ENCODE measurements at places on chromosomes 3 and 15. TPM values are rescaled to one million over a fixed set of nuclear protein-coding genes. Genes with fewer than 3 reads are reported as not detected.

DNA sequence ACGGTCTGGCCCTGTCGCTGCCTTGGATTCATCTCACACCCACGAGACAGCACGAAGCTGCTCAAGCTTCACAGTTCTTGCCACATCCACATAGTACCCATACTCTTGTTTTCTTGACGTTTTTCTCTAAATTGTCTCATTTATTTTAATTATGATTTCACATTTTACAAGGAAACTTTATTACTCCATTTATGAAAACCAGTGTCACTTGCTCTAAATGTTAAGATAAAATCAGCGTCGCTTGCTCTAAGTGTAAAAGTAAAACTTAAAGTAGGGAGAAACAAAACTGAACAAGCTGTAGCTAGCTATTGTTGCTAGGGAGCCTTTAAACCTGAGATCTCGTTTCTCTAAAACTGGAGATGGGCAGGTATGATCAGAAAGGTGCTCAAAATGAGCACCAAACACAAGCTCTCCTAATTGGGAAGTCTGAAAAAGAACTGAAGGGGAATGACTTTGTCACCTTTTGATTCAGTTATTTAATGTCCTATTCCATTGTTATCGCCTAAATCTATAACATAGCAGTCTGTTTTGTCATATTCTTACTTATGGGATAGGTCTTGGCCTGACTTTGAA lies 680 bp downstream of the IFT122 start:
- no peak for DNase-seq

DNA sequence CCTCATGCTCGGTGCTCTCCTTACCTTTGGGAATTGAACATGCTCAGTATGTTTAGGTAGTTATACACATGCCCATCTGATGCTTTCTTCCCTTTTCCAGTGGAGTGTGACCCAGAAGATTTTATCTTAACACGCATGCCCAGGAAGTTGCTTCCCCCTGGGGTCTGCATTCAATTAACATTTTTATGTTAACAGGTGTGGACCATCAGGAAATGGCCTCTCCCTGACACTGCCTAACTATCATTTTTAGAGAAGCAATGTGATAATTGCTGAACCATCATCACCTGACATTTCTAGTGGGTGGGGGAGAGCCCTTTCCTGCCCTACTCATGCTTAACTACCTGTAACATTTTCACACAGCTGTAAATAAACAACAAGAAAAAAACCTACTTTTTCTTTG lies 55.1 kb upstream of the TGFBR2 start:
- DNase-seq = no peak

GRCh38 chr3:58722561-58722960 lies 56.0 kb upstream of the FAM3D start:
- DNase-seq = peak; percentile 47

GRCh38 chr3:90092994-90093393 lies 985.6 kb downstream of the EPHA3 start:
- DNase-seq = no peak

DNA sequence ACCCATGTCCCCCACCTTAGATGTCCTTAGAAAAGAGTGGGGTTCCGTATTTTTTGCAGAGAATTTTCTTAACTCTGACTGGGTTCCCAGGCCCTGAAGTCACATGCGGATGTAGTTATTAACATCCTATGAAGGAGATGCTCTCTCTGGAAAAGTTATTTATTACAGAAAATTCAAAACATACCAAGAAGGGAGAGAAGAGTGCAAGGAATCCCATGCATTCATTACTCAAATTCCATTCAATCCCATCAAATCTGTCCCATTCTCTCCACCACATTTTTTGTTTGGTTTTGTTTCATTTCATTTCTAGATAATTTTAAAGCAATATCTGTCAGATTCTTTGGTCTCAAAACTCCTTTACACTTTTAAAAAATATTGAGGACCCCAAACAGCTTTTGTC lies 34.3 kb upstream of the ANKRD34C start:
- DNase-seq = no peak

DNA sequence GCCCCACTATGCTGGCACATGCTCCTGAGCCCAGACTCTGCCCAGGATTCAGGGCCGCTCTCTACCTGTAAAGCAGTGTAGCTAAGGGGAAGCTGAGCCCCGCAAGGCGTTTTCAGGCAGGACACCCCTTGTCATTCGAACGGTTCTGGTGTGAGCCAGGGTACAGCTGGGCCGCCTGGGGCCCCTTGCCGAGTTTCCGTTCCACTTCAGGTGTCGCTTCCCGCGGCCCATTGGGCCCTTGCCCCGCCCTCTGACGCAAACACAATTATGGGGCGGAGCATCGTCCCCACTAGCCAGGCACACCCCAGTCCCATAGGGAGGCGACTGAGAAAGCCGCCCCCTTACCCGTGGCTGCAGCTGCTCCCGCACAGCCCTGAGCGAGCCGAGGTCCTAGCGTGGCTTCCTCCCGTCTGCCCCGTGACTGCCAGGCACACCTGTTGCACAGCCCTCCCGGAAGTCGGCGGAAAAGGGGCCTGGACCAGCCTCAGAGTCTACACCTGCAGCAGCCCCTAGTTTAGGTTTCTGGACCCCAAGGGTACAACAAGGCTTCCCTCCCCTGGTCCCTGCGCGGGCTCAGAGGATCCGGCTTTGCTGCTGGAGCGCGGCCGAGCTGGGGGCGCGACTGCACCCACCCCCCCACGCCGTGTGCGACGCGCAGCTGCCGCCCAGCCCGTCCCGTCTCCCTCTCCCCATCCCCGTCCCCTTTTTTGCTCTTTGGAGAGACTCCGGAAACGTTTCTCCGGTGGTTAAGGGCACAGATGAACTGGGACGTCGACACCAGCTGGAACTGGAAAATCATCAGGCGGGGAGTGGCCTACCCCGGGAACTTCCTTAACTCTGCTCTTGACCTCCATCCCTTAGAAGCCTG lies at the start of gene PLSCR2:
TSS of gene PLSCR2 (minus strand) at position 412 of the 868 bp plus-strand sequence. CDS start 9,657 bp downstream, outside the sequence.
- DNase-seq = no peak

- no peak for DNase-seq
Measured at GRCh38 chr3:127182848-127183714, 9.8 kb upstream of the PRR23E start.

DNA sequence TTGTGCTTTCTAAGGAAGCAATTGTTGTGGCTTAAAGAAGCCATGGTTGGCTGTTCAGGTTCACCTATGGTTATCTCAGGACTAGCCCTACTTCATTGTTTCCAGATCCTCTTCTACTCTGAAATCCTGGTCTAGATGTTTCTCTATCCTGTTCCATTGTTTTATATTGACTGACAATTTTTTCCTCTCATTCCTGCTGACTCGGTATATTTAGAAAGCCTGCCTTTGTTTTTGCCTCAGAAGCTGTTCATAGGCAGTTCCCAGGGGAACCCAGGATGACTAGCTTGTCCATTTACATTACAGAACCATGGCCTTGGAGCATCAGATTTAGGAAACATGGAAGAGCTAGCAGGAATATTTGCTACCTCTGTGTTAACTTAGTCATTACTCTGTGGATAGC lies 64.0 kb downstream of the SLC9C1 start:
- no peak for DNase-seq

GRCh38 chr3:49476563-49476962 lies 6.5 kb downstream of the DAG1 start:
- DNase-seq = no peak

GRCh38 chr3:143132246-143132980 lies 12.8 kb downstream of the CHST2 start:
- DNase-seq = no peak

DNA sequence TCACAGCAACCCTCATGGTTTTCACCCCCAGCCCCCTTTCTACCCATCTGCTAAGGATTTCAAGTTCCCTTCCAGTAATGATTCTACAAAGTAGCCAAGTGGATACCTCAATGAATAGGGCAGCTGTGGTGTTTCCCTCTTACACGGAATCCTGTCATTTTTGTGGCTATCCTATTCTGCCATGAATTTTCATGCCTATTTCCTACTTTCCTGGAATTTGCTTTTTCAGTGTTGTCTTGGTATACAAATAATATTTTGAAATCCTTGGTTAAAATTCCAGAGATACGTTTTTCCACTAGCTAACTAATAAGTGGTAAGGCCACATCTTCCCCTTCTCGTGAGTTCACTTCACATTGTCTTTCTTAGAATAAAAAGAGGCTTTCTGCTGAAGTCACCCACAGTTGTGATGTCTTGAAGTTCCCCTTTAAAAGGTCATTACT lies 7.5 kb downstream of the ADPRH start:
- no peak for DNase-seq

- DNase-seq = no peak
Measured at GRCh38 chr3:115062412-115062956, 84.6 kb downstream of the ZBTB20 start.

DNA sequence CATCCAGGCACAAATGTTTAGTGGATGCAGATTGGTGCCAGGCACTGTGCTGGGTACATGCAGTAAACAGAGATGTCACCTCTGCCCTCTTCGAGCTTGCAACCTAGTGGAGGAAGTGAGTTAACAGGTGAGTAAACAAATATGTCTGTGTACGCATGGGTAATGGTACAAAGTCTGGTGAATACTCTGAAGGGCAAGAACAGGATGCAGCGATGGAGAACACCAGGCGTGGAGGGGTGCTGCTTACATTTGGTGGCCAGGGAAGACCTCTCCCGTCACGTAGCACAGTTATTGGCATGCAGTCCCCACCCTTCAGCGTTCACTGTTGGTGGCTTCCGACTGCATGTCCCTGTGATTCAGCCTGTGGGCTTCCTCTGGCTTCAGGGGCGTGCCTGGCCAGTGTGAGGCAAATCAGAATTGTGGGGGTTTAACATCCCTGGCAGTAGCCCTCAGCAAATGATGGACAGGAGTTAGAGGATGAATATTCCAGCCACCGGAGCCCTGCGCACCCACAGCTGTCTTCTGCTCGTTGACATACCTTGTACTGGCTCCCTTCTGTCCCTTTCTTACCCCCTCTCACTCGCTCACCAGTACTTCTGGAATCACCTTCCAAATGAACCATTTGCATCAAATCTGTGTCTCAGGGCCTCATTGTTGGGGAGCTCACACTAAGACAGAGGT lies 9.1 kb upstream of the HDAC11 start:
- DNase-seq = no peak

DNA sequence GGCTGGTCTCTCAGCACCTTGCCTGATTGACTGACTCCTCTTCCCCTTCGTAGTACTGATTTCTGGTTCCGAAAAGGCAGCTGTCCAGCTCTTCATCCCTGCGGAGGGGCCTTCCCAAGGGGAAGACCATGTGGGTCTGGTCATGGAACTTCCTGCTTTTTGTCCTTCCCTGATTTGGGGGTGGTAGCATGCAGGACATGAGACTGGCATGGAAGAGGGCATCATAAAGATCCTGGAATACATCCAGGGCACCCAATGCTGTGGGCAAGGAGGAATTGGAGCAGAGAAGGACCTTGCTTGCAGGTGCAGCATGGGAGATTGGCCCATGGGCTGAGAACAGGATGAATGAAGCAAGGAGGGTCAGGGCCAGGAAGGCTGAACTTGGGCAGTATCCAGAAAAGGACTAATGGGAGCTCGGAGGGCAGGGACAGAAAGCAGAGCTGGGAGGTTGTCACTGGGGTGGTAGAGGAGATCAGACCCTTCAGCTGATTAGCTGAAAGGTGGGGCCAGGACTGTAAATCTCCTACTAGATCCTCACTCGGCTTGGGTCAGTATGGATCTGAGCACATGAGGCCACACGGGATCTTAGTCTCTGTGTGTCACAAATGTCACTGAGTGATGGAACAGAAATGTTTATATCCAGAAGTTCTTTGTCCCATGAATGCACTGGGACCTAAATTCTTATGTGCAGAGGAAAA lies 59.5 kb downstream of the AMOTL2 start:
- DNase-seq = no peak

DNA sequence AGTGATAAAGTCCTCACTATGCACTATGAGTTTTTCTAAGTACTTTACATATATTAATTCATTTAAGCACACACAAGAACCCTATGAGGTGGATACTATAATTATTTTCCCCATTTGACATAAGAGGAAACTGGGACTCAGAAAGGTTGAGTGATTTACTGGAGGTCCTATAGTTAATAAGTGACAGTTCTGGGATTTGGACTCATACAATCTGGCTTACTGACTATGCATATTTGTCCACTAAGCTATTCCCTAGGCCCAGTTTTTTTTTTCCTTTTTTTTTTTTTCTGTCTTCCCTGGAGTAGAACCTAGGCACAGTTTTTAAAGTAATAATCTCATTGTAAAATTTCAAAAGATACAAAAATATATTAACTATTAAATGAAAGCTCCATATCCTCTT lies 6.3 kb upstream of the RTP2 start:
- DNase-seq = no peak

- no peak for DNase-seq
Measured at GRCh38 chr3:78913711-78914110, 854.1 kb downstream of the ROBO1 start.

GRCh38 chr3:14457999-14458398 lies 55.6 kb downstream of the SLC6A6 start:
- DNase-seq = no peak

GRCh38 chr3:98731720-98732285 lies 31.3 kb upstream of the ST3GAL6 start:
- DNase-seq = no peak

DNA sequence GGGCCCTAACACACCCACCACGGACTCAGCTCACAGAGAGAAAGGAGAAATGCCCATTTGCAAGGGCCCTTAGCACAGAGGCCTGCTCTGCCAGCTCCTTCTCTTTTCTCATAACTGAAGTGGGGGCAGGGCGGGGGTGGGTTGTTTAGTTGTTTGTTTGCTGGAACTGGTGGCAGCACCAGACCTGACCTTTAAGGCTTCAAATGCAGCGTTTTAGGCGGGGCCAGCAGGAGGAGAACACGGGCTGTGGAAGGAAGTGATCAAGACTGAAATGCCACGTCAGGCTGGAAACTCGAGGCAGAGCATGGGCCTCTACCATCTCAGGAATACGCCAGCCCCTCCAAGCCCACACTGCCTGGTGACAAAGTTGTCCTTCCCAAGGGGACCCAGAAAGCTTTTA lies 9.3 kb downstream of the CACNA2D2 start:
- DNase-seq = no peak

DNA sequence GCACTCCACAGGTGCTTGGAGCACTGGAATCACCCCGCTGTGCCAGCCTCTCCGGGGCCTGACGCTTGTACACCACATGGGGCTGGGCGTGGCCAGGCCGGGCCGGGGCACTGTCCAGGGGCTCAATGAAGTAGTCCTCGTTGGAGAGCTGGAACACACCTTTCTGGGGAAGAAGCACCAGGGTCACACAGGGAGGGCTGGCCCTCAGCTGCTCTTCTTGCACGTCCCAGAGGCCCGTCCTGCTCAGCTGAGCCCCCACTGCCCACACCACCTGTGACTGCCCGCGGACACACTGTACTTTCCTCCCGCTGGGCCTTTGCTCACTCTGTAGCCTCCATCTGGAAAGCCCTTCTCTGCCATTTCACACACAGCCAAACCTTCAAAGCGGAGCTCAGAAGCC lies 13.3 kb downstream of the ADAMTS7 start:
- DNase-seq = no peak

P3H2 gene
- total RNA-seq = 12.7 TPM

PTPRG gene
- 95.3 TPM for total RNA-seq

TRH gene
- 0.16 TPM for total RNA-seq

SLC12A1 gene
- not detected for total RNA-seq

THAP10 gene
- 5.0 TPM for total RNA-seq

MRPL3 gene
- total RNA-seq = 108 TPM

SI gene
- total RNA-seq = not detected

HIGD2B gene
- not detected for total RNA-seq

C2CD4B gene
- total RNA-seq = 2.2 TPM

LSMEM2 gene
- total RNA-seq = 0.79 TPM

GOLGA8G gene
- total RNA-seq = not detected

Measured in urinary bladder (tissue), 4 donors.